ENCODE measurements at places on chromosomes 6 and 20.

GRCh38 chr20:1625083-1625690 lies 5.4 kb upstream of the SIRPB1 start:
- DNase-seq = no peak

DNA sequence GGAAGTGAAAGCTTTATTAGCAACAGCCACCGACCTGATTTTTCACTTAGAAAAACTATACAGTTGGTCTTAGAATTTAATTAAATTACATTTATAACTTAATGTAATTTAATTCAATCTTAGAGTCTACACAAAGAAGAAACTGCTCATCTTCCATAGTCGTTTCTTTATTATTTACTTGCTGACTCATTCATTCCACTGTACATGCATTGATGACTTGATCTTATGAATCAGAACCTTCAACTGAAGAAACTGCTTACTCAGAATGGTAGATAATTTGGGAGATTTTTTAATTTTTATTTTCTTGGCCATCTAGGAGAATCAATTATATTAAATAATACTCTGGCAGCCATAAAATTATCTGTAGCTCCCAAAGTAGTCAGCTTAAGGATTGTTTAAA lies 1021.6 kb upstream of the FLRT3 start:
- no peak for DNase-seq

DNA sequence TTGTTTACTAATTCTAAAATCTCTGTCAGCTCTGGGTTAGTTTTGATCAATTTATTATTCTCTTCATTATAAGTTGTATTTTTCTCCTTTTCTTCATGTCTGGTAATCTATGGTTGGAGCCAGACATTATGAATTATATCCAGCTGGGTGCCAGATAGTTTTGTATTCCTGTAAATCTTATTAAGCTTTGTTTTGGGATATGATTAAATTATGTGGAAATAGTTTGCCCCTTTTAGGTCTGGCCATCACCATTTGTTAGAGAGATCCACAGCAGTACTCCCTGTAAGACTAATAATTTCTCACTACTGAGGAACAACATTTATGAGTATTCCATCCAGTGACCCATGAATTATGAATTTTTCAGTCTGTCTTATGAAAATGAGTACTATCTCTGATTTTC lies 20.9 kb upstream of the SLC17A1 start:
- DNase-seq = no peak

GRCh38 chr6:117711369-117711768 lies 36.1 kb downstream of the NUS1 start:
- DNase-seq = no peak

DNA sequence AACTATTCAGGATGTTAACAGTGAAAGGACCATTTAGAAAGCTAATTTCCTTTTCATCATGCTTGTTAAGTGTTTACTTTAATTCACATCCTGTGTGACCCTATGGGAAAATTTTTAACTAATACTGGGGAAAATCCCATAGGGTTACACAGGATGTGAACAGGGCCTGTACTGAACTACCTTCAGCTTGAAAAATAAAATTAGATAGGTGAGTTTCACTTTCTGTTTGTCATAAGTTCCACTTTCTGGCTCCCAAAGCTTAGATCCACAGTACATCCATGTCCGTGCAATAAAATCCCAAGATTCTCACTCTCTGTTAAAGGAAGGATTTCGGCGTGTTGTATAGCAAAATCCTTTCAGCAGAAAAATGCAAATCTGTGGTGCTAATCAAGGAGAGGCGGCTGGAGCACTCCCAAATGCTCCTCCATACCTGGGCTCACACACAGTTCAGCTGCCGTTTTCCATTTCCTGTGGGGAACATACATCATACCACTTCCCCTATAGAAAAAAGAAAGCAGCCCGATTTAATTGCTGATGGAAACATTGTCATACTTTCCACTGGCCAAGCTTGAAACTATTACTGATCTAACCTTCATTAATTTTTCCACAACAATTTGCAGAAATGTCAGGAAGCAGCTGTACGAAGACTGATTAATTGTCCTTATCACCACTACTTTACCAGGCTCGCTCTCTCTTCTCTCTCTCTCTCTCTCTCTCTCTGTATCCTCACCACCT lies 125.2 kb downstream of the HIVEP2 start:
- no peak for DNase-seq

DNA sequence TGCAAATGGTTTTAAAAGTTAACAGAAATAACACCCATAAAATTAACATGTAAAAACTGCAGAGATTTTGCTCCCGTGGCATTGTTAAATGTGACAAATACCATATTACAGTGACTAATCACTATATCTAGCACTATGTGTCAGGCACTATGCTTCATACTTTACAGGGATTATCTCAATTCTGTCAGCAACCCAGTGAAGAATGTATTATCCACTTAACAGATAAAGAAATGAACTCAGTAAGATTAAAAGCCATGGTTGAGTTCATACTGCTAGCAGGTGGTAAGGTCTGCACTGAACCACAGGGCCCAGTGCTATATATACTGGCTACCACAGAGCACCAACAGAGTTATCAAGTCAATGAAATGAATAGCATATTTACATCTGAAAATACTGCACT lies 65.4 kb downstream of the RWDD2A start:
- no peak for DNase-seq

GRCh38 chr6:26304797-26305640 lies 60.0 kb upstream of the BTN3A2 start:
- DNase-seq = peak; percentile 69

DNA sequence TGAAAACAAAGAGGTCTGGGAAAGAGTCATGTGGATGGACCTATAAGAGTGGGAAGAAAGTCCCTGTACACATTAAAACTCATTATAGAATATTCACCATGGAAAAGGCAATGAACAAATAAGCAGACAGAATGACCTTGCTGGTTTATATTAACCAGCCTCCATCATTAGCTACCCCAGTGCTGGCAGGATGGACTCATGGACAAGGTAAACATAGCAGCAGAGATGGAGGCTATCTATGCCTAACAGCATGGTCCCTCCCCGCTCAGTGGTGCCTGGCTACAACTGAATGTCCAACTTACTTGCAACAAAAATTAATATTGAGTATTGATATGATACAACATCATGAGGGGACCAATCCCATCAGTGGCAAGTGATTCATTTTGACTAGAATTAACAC lies 4.5 kb upstream of the ZKSCAN3 start:
- no peak for DNase-seq

- DNase-seq = no peak
Measured at GRCh38 chr6:102390541-102390940, 997.0 kb downstream of the GRIK2 start.

DNA sequence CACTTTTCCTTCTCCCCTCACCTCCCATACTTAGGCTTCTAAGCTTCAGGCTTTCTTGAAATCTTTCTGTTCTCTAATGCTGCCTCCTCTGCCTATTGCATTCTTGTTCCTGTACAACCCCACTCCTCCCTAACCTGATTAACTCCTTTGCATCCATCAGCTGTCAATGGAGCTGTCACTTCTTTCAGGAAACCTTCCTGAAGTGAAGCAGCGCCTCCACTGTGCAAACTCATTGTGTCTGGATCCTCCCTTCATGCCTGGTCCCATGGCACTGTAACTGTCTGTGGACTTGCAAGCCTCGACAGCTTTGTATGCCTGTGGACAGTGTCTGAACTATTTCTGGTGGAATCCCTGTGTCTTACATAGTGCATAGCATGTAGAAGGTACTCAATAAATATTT lies 185.0 kb downstream of the HS3ST5 start:
- DNase-seq = no peak

DNA sequence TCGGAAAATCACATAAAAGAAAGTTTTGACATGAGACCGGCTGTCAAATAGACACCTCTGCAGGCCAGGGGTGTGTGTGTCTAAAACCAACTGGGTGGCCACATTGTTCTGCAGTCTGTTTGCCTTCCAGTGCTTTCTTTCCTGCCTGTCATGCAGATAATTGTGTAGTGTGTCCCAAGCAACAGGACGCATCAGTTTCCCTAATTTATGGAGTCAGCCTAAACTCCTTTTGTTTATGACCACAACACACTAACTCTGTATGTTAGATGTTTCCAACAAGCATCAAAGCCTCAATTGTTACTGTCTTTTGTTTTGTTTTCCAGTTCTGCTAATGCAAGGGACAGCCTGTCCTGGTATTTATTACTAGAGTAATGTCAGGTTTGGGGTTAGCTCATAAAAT lies 205.7 kb downstream of the ATXN1 start:
- DNase-seq = no peak

DNA sequence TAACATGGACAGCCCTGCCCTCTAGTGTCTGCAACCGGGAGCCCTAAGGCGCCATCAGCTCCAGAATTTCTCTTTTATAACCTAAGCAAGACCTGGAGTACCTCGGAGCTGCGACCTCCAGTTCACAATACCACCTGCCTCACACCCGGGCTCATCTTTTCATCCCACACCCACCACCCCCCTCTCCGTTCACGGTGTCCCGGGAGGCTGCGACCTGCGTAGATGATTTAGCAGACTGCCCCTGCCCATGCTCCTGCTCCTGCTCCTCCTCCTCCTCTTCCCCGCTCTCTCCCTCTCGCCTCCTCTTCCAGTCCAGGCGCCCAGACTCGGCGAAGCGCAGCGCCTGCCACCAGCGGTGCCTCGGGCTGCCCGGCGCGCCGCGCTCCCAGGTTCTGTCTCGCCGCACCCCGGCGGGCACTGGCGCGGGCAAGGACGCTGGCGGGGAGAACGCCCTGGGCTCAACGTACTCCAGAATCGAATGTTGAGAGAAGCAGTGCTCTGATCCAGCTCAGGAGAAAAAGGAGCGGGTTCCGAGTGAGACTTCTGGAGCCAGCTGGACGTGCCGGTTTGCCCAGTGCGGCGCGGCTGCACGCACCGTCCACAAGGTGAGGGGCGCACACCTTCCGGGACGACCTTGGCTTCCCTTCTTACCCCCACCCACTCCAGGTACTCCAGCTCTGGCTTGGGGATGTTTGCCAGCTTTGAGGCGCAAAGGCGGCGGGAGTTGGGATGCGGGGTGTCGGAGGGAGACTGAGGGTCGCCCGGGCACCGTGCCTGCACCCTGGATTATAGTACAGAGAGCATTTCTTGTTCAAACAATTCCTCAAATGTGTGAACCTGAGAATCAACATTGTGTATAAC lies at the start of gene HTR1E:
Gene HTR1E, plus strand, starts transcription at position 310 of the 861 bp plus-strand sequence. CDS start 77,807 bp downstream, outside the sequence.
- peak; percentile 89 for DNase-seq

- DNase-seq = no peak
Measured at GRCh38 chr6:152636021-152636608, 1.0 kb downstream of the SYNE1 start.

DNA sequence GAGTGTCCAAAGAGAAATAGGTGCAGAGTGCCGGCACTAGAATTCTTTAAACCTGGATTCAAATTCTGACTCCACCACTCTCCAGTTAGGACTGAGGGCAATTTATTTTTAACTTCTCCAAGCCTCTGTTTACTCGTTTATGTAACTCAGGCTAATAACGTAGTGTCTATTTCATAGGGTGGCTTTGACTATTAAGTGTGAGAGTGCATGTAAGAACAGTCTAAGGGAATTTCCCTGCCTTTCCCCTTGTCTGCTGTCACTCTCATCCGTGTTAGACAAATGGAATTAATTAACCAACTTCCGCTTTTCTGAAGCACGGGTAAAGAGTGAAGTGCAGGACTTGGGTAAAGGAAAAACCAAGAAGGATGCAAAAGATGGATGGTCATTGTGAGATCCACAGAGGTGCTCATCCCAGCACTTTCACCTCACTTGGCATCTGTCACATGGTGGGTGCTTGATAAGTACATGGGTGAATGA lies 4.1 kb upstream of the ZKSCAN8 start:
- DNase-seq = no peak

DNA sequence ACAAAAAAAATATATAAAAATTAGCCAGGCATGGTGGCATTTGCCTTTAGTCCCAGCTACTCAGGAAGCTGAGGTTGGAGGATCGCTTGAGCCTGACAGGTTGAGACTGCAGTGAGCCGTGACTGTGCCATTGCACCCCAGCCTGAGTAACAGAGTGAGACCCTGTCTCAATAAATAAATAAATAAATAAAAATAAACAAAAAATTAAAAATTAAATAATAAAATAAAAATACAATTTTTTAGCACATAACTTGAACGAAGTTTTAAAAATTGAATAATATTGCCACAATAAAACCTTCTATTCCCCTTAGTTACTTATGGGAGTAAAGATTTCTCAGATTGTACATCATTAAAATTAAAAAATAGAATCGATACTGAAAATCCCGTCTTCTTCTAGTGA lies 29.2 kb upstream of the CGA start:
- DNase-seq = no peak

DNA sequence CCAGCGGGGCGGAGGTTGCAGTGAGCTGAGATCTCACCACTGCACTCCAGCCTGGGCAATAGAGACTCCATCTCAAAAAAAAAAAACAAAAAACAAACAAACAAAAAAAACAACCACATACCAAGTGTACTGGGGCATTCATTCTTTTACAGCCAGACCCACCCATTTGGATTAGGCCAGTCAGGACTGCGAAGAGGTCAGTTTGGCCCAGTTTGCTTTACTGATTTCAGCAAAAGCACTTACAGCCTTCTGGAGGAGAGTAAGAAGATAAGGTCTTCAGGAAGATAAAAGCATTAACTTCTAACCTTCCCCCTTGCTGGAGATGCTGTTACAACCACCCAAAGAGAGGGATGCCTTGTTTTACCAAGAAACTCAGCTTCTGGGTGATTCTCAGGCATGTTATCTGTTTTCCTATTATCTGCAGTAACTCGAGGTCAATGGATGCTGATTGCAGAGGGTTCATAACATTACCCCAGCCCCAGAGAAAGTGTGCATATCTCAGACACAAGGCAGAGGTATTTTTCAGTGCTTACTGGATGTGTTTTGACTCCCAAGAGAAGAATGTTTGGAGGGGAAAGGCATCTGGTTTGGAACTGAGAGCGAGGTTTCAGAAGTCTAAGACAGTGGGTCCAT lies 118.9 kb downstream of the RIN2 start:
- DNase-seq = peak; percentile 67

GRCh38 chr6:151719070-151719469 lies 88.4 kb upstream of the ESR1 start:
- DNase-seq = no peak

DNA sequence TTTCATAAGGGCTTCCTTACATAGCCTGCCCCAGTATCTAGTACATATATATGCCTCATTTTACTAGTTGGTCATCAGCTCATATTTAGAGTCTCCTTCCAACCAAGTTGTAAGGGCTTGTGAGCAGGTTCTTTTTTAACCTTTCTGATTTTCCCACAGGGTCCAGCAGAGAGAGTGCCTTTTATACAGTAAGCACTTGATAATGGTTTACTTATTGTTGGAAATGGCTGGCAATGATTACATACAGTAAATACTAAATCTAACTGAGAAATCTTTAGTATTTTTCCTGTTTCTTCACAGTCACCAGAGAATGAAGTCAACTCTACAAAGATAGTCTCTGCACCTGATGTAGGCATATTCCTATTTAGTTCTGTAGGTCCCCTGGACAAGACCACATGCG lies 135.1 kb upstream of the B3GAT2 start:
- no peak for DNase-seq

DNA sequence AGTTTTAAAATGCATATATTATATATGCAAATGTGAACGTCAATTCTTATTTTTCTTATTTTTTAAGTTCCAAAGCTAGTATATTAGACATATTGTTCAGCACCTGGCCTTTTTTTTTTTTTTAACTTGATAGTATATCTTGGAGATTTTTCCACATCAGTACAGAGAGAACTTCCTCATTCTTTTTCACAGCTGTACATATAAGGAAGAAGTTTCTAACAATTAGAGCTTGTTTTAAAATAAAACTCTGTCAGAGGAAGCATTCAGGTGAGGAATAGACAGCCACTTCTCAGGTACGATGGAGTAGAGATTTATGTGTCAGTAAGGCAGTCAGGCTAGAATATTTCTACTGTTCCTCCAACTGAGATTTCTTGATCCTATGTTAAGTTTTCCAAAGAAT lies 233.1 kb upstream of the SUPT3H start:
- DNase-seq = no peak

GRCh38 chr6:165245287-165245686 lies 64.1 kb downstream of the C6orf118 start:
- no peak for DNase-seq

Measured in thyroid gland (tissue), 4 donors.